ENCODE measurements at places on chromosomes 16 and 17.

DNA sequence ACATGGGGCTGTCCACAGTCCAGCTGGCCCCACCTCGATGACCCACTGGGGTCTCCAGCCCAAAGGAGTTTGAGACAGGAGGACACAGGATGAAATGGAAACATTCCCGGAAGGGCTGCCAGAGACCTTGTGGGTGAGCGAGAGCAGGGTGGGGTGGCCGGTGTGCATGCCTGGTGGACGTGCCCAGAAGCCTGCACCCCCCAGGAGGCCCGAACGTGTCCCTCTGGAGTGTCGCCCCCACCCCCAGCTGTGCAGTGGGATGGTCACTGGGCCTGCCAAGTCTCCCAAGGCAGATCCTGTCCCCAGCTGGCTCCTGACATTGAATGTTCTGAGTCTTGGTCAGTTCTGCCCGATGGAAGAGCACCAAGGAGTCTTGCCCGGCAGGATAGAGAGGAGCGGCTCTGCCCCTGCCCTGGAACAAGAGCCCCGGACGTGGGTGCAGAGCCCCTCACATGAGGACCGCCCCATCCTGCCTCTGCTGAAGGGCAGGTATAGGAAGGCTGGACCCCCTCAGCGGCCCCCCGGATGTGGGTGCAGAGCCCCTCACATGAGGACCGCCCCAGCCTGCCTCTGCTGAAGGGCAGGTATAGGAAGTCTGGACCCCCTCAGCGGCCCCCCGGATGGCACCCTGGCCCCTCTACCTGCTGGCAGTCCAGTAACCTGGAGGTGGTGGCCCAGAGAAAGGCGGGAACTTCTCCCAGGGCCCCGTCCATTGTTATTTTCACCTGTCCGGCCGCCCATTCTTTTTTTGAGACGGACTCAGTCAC is 3.1 kb upstream of the CAPN15 start:
- DNase-seq, result no peak

GRCh38 chr17:59811209-59811608 is 81.5 kb downstream of the TUBD1 start:
- no peak for DNase-seq

- DNase-seq, result no peak
These were observed 190.9 kb downstream of the RAB11FIP4 start for GRCh38 chr17:31582151-31582907.

DNA sequence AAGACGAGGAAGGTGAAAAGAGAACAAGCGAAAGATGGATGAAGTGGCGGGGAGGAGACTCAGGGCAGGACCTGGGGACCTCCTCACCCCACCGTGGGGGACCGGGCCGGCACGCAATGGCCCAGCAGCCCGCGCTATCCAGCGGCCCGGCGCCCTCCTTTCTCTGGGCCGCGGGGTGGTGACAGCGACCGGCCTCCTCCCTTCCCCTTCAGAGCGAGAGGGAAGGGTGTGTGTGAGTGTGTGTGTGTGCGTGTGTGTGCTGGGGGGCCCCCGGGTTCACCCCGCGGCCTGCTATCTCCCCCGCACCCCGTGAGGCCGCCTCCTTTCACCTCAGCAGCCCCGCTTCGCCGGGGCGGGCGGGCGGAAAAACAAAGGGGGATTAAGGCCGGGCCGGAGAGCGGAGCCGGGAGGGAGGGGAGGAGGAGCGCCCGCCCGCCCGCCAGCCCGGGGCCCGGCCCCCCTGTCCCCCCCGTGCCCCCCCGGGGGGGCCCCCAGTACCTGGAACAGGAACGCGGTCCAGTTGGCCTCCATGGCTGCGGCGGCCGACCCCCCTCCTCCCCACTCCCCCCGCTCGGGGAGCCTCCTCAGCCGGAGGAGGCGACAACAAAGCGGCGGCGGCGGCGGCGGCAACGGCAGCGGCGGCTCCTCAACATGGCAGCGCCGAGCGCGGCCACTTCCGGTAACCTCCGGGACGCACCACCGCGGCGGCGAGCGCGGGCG is at the start of gene VEZF1:
Gene VEZF1, minus strand, starts transcription at position 674 of the 720 bp plus-strand sequence. Its CDS starts 143 bp downstream, at position 531.
- peak; percentile 88 for DNase-seq

DNA sequence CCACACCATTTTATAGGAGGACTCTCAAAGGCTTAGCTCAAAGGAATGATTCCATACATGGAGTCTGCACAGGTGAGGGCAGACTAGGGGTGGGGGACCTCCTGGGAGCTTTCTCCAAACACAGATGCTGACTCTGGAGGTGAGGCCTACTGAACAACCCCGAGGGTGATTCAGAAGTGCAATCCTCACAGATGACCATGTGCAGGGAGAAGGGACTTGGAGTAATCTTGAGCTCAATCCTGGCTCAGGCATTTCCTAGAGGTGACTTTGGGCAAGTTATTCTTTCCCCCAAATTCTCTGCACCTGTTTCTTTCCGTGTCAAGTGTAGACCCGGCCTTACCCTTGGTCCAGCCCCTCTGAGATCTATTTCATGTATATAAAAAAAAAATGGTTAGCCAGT is 401.5 kb downstream of the SLC39A11 start:
- DNase-seq, result no peak

DNA sequence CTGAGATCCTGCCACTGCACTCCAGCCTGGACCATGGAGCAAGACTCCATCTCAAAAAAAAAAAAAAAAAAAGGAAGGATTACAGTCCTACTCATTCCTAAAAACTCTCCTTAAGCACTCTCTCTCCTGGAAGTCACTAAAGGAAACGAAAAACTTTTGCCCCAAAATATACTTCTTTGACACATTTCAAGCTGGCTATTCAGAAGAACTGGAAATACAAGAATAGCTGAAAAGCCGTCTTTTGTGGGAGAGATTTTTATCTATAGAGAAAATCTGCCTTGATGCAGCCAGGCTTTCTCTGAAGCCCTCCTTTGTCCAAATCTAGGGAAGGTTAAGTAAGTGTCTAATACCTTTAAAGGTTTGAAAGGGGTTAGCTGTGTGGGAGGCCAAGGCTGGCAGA is 16.9 kb upstream of the MARVELD3 start:
- no peak for DNase-seq

DNA sequence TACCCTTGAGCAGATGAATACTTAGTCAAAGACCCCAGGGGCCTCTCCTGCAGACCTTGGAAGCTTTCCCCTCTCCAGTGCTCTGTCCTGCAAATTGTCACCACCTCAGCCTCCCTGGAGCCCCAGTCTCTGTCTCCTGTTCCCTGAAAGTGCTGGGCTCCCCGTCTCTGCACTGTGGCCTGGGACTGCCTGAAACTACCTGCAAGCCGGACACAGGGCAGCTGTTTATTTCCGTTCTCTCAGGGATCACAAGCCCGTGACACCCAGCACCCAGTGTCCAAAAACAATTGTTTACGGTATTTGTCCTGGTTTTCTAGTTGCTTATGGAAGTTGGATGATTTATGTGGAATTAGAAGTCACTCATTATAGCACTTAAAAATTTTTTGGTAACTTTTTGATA is 81.6 kb upstream of the CHMP6 start:
- no peak for DNase-seq

DNA sequence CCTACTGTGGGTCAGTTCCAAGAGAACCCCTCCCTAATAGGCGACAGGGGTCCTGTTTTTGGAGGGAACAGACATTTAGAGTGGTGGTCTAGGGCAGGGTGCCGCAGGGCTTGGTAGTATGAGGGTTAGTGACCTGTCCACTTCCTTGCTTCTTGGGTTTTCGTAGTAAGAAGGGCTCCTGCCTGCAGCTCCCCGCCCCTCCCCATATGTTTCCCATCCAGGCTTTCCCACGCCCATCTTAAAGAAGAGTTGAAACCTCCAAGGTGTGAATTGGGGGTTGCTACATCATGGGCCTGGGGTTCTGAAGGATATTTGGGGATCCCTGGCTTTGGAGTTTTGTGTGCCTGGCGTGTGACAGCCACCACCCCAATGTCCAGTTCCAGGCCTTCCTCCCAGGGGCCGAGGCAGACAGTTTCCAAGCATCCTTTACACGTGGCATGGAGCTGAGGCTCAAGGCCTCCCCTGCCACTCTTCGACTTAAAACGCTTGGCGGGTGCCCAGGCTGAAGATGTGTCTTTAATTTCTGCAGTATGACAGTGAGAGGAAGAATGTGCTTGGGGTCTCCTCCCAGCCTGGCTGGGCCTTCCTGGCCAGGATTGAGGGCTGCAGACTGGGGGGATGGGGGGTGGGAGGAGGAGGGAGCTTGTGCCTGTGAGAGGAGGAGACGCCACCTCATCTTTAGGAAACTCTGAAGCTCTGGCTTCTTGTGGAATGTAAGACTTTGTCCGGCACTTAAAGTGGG is 2.3 kb upstream of the COL1A1 start:
- no peak for DNase-seq

GRCh38 chr16:23244122-23244521 is 58.0 kb upstream of the SCNN1B start:
- DNase-seq, result no peak

GRCh38 chr16:11084484-11084875 is 140.1 kb downstream of the CLEC16A start:
- DNase-seq, result no peak

DNA sequence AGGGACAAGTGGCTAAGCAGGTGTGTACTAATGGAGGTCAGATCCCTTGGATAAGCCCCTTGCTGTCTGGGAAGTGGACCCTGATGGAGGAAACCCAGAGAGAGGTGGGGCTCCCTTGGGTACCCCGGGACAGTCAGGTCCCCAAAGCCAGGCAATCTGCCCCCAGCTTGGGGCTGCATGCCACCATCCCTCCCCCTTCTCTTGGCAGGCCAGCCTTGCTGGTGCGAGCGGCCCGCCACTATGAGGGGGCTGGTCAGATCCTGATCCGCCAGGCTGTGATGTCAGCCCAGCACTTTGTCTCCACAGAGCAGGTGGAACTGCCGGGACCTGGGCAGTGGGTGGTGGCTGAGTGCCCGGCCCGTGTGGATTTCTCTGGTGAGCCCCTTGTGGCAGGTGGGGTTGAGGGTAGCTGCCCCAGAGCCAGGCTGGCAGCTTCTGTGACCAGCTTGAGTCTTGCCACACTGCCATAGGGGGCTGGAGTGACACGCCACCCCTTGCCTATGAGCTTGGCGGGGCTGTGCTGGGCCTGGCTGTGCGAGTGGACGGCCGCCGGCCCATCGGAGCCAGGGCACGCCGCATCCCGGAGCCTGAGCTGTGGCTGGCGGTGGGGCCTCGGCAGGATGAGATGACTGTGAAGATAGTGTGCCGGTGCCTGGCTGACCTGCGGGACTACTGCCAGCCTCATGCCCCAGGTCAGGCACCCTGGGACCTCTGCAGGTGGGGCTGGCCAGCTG is 20.1 kb downstream of the FCSK start:
- no peak for DNase-seq

- DNase-seq, result peak; percentile 25
These were observed 126.1 kb downstream of the SEC14L1 start for GRCh38 chr17:77266891-77267341.

DNA sequence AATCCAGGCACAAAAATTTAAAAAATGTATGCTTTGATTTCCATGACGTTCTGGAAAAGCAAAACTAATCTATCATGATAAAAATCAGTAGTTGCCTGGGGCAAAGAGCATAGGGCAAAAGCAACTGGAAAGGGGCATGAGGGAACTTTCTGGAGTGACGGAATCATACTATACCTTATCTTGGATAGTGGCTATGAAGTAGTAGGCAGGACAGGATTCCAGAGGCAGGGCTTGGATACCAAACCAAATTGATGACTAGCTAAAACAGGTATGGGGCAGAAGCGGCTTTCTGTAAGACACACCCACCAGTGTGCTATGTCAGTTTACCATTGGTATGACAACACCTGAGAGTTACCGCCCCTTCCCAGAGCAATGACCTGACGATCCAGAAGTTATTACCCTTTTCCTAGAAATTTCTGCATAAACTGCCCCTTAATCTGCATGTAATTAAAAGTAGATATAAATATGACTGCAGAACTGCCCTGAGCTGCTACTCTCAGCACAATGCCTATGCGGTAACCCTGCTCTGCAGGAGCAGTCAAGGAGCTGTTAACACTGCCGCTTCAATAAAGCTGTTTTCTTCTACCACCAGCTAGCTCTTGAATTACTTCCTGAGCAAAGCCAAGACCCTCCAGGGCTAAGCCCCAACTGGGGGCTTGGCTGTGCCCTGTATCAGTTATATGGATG is 56.7 kb downstream of the CFDP1 start:
- DNase-seq, result no peak

GRCh38 chr17:5561736-5562571 is 22.4 kb downstream of the NLRP1 start:
- DNase-seq, result no peak

DNA sequence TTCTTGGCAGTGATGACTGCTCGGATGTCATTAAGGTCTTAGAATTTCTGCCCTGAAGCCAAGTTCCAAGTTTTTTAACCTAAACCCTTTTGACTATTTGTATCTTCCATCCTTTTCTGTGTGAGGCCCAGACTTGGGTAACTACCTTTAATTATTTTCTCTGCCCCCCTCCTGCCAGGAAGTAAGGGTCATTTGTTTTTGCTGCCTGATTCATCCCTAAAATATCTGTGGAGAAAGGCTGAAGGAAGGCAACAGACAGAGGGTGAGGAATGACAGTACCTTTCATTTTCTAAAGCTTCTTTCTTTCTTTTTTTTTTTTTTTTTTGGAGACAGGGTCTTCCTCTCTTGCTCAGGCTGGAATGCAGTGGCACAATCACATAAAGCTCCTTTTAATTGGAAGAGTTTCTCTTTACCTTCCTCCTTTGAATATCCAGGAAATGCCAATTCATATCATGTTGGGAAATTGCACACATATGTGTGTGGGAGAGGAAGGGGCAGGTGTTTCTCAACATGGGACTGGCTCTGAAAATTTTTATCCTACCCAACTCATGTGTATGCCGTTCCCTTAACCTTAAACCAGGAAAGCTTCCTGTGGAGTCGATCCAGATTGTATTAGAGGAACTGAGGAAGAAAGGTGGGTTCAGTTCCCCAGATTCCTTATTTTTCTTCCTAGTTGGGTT is 957 bp downstream of the VPS25 start:
- no peak for DNase-seq

DNA sequence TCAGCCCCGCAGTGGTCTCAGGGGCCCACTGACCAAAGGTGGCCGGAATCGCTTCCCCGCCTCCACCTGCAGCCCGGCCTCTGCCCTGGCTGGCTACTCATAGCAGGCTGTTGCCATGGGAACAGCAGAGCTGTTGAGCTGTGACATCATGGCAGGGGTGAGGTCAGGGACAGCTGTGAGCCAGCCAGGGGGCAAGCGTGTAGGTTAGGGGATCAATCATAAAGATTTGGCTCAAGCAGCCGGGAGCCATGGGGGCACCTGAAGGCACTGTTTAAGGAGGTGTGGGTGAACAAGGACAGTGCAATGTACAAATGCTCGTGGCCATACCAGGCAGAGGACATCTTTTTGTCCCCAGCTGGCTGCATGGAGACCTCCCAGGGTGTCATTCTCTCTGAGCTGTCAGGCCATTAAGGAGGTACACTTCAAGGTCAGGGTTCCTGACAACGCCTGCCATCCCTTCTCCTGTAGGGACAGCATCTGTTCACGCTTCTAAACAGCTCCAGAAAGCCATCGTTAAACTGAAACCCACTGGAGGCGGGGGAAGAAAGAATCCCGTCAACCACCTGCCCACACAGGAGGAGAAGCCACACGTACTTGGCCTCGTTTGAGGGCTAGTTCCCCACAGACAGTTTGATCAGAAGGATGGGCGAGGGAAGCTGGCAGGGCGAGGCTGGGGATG is at the start of gene CEP295NL:
Gene CEP295NL, minus strand, starts transcription at position 101 of the 679 bp plus-strand sequence. CDS start 1,373 bp downstream, outside the sequence.
- DNase-seq, result no peak

All from erythroblast (primary cell).